ENCODE measurements at places on chromosomes 1 and 21.

- DNase-seq = no peak
These were observed 390 bp upstream of the S100A9 start for GRCh38 chr1:153357076-153357852.

DNA sequence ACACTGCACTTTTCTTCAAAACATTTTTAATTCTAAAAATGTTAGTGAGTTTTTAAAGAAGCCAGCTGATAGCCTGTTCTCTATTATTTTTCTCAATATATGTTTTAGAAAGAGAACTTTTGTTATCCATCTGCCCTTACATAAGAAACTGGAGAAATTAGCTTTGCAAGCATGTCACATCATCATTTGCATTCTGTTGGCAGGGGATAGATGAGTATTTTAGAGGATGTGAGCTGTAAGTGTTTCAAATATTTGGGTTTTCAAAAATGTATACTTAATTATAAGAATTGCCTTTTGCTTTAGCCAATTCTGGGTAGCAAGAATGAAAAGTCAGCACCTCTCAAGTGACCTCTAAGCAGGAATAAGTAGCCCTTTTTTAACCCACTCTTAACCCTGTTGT is 7.4 kb downstream of the NFIA start:
- DNase-seq = no peak

DNA sequence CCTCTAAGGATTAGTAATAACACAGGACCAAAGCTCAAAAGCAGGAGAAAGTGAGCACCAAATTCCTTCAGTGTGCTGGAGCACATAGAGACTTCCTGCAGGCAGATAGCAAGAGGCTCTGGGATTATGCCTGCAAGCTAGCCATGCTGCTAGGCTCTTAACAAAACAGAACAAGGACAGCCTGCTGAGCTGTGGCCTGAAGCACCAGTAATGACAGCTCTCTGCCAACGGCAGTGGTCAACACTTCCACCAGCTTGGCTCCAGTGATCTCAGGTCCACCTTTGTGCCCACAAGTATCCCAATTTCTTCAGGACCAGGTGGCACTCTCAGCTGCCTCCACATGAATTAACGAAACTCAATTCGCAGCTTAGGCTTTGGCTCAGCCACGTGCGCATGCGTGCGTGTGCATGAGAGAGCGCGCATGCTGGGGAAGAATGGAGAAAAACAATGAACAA is 64.2 kb downstream of the SLC45A1 start:
- DNase-seq = no peak

GRCh38 chr1:214455479-214455878 is 95.9 kb downstream of the PTPN14 start:
- no peak for DNase-seq

DNA sequence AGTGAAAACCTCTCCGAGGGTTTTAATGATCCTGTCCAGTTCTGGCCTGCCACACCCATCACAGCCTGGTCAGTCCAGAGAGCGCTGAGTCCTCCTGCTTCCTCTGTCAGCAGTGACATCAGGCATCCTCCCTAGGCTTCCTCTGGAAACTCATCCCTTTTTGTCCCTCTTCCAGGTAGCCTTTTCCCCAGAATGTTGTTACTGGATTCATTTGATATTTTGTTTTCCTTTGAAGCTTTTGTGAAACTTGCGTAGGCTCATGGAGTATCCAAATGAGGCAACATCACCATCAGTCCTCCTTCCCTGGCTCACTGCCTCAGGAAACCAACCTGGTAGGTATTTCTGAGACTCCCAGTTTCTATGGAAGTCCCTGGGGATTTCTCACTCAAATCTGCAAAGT is 27.0 kb upstream of the IGSF3 start:
- peak; percentile 13 for DNase-seq

DNA sequence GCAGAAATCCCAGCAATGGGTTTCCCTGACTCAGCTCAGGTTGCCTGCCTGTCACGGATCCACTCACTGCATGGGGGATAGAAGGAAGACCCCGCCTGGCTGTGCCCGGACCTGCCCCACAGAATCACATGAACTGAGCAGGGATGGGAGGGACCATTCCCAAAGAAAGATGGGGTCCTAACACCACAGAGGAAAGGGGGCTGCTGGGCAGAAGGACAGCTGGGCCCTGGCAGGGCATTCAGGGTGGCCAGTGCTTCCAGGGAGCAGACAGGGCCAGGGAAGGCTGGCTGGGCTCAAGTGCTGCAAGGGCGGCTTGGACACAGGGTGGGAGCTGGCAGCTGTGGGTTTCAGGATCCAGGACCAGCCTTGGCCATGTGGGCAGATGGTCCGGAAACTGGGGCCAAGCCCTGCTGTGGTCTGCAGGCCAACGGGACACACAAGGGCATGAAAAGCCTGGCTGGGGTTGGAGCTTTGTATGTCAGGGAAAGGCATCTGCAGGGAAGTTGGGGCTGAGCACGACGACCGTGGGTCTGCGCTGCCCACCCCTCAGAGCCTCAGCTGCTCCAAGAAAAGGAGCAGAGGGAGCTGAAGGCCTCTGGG is 723.9 kb downstream of the PTPRU start:
- DNase-seq = no peak

DNA sequence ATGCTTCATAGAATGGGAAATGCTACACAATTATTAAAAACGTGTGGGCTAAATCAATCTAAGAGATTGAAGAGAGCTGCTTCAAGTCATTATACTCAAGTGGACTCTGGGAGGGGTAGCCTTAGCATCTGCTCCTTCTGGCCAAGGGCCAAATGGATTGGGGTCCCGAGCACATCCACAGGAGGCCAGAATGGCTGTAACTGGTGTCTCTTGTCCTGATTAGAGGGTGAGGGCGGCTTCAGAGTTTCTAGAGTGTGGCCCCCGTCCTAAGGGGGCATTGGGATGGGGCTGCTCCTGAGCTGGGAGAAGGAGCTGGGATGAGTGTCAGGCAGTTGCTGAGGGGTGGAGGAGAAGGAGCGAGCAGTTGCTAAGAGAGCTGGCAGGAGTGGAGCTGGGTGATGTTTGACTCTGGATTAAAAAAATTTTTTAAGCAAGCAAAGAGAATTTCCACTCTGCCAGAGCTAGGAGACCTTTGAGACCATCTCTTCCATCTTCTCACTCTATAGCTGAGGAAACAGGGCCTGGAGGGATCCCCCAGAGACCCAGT is 71.3 kb upstream of the TLR5 start:
- DNase-seq = no peak

All from NCI-H526 (cell line).